ENCODE measurements at places on chromosomes 7 and 10.

DNA sequence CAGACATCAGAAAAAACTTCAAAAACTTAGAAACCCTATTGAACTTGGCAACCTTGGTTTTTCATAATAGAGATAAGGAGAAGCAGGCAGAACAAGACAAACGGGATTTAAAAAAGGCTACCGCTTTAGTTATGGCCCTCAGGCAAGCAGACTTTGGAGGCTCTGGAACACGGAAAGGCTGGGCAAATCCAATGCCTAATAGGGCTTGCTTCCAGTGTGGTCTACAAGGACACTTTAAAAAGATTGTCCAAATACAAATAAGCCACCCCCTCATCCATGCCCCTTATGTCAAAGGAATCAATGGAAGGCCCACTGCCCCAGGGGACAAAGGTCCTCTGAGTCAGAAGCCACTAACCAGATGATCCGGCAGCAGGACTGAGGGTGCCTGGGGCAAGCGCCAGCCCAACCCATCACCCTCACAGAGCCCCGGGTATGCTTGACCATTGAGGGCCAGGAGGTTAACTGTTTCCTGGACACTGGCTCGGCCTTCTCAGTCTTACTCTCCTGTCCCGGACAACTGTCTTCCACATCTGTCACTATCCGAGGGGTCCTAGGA is 115.3 kb downstream of the NRCAM start:
- DNase-seq: no peak

DNA sequence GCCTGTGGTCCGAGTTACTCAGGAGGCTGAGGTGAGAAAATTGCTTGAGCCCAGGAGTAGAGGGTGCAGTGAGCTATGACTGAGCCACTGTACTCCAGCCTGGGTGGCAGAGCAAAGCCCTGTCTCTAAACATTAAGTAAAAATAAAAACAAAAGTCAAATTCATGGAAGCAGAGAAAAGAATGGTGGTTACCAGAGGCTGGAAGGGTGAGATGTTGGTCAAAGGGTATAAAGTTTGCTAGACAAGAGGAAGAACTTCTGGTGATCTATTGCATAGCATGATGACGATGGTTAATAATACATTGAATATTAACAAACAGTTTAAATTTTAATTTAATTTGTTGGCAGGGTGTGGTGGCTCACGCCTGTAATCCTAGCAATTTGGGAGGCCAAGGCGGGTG is 68.1 kb downstream of the CRPPA start:
- DNase-seq: no peak

GRCh38 chr10:98589007-98589406 is 142.3 kb upstream of the HPS1 start:
- no peak for DNase-seq

GRCh38 chr7:130632111-130632510 is 36.4 kb downstream of the COPG2 start:
- DNase-seq: no peak

DNA sequence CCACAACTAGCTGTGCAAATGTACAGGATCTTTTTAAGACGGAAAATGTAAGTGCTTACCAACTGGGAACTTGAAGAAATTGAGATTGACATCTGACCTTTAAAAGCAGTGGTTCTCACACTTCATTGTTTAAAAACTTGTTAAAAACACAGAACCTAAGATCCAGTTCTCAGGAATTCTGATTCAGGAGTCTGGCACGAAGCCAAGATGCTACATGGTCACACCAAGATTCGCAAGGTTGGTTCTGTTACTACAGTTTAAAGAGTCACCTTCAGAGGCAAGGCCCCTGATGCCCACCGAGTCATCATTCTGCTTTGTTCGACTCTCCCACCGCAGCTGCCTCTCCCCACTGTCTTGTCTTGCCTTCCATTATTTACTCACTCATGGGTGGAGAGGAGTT is 113.3 kb downstream of the GLI3 start:
- DNase-seq: no peak

- no peak for DNase-seq
Measured at GRCh38 chr10:43386981-43387677, 15.7 kb downstream of the FXYD4 start.

DNA sequence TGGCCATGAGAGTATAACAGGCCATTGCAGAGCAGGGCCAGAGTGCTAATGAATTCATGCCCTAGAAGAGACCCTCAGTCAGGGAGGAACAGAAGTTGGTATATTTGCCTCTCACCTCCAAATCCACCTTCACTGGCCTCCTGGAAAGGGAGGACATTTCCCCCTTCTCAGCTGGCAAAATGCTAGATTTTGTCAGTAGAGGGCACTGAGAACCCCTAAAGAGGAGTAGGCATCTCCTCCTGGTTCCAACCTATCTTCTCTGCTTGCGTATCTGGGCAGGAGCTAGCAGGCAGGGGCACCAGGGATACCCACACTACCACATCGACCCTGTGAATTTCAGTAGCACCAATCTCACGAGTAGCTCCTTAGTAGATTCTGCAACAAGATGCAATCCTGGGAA is 79.8 kb upstream of the GHITM start:
- DNase-seq: no peak
